DND-41 (cell line): ENCODE measurements at places on chromosomes 6 and 20.

DNA sequence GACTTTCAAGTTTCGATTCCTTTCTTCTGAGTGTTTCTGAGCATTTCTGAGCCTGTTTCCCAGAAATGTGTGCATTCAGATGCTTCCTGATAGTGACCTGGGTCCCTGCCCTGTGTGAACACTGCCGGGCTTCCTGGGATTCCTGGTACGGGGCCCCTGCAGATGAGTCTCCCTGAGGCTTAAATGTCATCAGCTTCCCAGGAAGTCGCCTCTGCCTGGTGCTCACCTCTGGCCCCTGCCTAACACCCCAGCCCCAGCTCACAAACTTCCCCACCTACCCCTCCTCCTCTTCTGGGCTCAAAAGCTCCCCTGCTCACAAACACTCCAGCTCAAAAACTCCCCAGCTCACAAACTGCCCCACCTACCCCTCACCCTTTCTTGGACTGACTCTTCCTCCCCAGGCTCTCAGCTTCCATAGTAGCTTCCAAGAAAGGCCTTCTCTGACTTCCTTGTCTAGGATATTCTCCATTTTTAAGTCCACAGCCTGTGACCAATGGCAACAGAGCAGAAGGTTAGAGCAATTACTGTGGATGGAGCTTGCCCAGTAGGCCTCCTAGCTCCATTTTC is 42.0 kb downstream of the TGM2 start:
- no peaks in the 10 kb centered on the region for H3K4me1 ChIP-seq
- H3K27ac ChIP-seq = no peak overlapping the region
- no peaks in the 10 kb centered on the region for H3K36me3 ChIP-seq

- H3K4me3 ChIP-seq = no peak overlapping the region
- no peak overlapping the region for H3K27ac ChIP-seq
- peaks cover 15% of the 10 kb centered on the region for H3K4me1 ChIP-seq
Measured at GRCh38 chr6:142356201-142356883, 54.5 kb downstream of the ADGRG6 start.

GRCh38 chr6:163771180-163771579 is 356.7 kb downstream of the QKI start:
- no peak overlapping the region for H3K4me3 ChIP-seq
- no peaks in the 10 kb centered on the region for H3K27me3 ChIP-seq
- H3K27ac ChIP-seq = no peak overlapping the region
- DNase-seq = no peak
- no peaks in the 10 kb centered on the region for H3K4me1 ChIP-seq

GRCh38 chr6:50792771-50793170 is 25.9 kb upstream of the TFAP2B start:
- no peak overlapping the region for H3K4me3 ChIP-seq
- H3K27ac ChIP-seq = no peak overlapping the region
- DNase-seq = no peak
- H3K27me3 ChIP-seq = peaks cover 2% of the 10 kb centered on the region
- H3K4me1 ChIP-seq = no peaks in the 10 kb centered on the region

DNA sequence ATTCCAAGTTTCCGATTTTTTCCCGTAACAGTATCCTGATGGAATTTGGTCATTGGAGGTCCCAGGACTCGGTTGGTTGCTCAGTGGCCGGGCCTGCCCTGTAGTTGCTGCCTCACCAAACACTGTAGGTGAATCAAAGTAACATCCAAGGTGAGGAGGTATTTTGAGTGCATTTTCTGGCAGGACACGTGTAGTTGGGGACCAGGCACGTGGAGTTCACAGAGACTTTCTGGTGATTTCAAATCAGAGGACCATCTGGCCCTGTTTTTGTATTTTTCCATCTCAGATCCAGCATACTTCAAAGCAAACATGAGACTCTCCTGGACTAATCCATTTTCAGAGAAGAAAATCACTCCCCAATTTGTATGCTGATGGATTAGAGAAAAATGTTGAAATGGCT is 9.9 kb upstream of the DTD1 start:
- H3K36me3 ChIP-seq = no peaks in the 10 kb centered on the region
- H3K4me3 ChIP-seq = no peak overlapping the region
- DNase-seq = no peak
- H3K27me3 ChIP-seq = no peaks in the 10 kb centered on the region

- peaks cover 75% of the 10 kb centered on the region for H3K36me3 ChIP-seq
- H3K27ac ChIP-seq = no peak overlapping the region
- no peaks in the 10 kb centered on the region for H3K27me3 ChIP-seq
- no peaks in the 10 kb centered on the region for H3K4me1 ChIP-seq
Measured at GRCh38 chr20:4866429-4866828, 134.9 kb downstream of the SLC23A2 start.

DNA sequence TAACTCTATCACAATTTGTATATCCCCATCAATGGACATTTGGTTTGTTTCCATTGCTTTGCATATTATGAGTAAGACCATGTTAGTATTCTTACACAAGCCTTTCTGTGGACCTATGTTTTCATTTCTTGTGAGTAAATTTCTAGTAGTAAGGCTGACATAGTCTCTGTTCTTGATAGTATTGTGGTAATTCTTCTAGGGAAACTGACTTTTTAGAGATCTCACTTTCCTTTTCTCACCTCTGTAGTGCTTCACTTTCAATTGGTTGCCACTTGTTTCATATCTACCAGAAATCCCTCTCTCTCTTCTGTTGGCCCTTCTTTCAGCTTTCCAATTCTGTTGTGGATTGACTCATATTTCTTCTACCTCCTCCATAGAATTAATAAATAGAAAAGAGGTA is 8.5 kb downstream of the ISM1 start:
- peaks cover 36% of the 10 kb centered on the region for H3K4me1 ChIP-seq
- DNase-seq = no peak
- H3K27me3 ChIP-seq = no peaks in the 10 kb centered on the region
- no peaks in the 10 kb centered on the region for H3K36me3 ChIP-seq
